Stimulated activated effector memory CD8-positive, alpha-beta T cell treated with anti-CD3 and anti-CD28 coated beads, Interleukin-12 subunit alpha, Interleukin-12 subunit beta, amount 100 ng/mL, for 72 hours (primary cell): ENCODE measurements at places on chromosomes 5 and 9.

- no peak for DNase-seq
These were observed 1401.4 kb downstream of the EFNA5 start for GRCh38 chr5:106269252-106269843.

DNA sequence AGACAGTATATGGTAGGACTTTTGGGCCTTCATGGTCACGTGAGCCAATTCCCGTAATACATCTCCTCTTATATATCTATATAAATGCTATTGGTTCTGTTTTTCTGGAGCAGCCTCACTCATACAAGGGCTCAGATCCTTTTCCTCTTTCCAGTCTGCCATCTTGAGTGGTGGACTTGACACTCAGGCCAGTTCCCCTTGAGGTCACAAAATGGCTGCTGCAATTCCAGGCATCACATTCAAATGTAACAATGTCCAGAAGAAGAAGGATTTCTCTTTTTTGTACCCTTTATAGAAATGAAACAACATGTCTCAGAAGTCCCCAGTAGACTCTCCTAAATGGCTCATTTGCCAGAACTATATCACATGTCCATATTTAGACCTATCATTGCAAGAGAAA is 4.5 kb downstream of the GPR150 start:
- DNase-seq: no peak

GRCh38 chr5:34736445-34737115 is 80.5 kb downstream of the RAI14 start:
- DNase-seq: no peak

- no peak for DNase-seq
These were observed 2.5 kb upstream of the NKD2 start for GRCh38 chr5:1005904-1006655.

DNA sequence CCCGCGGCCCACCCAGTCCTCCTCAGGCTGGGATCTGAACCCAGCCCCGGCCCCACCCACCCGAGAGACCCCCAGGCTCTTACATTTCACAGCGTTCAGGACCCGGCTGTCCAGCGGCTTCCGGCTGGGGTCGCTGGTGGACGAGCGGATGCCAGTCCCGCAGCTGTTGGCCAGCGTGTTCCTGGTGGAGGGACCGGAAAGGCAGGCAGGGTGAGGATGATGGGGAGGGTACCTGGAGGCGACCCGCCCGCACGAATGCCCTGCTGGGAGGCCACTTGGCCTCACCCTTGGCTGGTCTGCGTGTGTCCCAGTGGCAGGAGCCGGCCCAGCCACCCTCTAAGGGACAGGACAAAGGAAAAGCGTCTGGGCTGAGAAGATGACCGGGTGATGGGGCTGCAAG is 51.9 kb upstream of the UBAC1 start:
- DNase-seq: no peak

GRCh38 chr5:37212096-37212495 is 37.1 kb downstream of the CPLANE1 start:
- no peak for DNase-seq

DNA sequence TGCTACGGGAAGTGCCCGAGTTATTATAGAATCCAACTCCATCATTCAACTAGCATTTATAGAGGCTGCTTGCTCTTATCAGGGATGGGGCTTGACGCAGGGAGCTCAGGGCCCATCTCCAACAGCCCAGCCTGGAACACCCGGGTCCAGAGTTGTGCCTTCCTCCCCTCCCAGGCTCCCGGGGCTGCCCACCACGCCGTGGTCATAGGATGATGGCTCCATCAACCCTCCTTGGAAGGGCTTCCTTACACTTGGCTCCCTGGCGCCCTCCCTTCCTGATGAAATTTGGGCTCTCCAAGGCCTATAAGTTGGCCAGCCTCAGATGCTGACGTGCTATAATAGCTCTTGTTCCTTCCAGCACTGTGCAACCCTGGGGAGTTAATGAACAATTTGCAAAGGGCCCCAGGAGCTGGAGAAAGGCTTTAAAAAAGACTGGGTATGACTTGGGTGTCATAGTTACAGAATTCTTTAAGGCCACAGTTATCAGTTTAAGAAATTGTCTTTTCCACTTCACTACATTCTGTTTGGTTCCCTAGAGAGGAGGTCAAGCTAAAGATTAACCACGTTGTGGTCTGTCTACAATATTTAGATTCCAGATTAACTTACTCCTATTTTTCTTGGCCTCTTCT is 42.5 kb upstream of the GADD45G start:
- no peak for DNase-seq

DNA sequence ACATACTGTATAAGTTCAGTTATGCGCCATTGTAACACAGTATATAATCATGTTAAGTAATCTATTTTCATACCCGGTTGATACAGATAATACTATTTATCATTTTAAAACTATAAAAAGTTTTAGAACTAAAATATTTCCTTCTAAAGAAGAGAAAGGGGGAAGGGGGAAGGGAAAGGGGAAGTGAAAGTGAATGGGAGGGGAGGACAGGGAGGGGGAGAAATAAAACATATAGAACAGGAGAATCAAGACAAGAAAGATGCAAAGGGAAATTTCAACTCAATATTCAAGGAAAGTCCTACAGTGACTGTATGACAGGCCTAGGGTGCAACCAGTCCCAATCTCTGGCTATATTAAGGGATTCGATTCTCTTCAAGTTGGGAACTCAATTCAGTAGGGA is 1278.8 kb downstream of the MAT2B start:
- no peak for DNase-seq

- DNase-seq: no peak
These were observed 43.9 kb downstream of the ZNF608 start for GRCh38 chr5:124702525-124702924.

GRCh38 chr5:39422036-39422606 is 2.7 kb downstream of the DAB2 start:
- DNase-seq: no peak
